ENCODE measurements at places on chromosomes 13 and 19.

- H3K27me3 ChIP-seq, result no peaks in the 10 kb centered on the region
- H3K4me3 ChIP-seq, result no peak overlapping the region
- H3K4me1 ChIP-seq, result peaks cover under 1% of the 10 kb centered on the region
- H3K27ac ChIP-seq, result no peak overlapping the region
- no peak for DNase-seq
- H3K36me3 ChIP-seq, result no peaks in the 10 kb centered on the region
Measured at GRCh38 chr13:26909477-26909876, 148.9 kb upstream of the GPR12 start.

DNA sequence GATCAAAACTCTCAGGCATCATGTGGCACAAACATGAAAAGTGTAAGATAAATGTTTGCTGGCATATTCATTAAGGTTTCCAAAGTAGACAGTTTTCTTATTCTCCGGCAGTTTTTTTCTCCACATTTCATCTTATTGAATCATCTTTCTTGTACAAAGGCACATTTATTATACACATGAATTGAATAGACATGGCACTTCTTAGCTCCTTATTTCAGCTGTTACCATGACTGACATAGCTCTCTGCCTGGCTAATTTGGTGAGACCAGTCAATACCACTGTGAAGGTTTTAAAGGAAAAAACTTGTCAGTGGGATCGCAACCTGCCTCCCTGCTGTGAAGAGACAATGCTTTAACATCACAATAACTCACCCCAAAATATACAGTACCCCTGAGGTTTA, 285.0 kb upstream of the PCDH20 start:
- DNase-seq, result no peak
- no peaks in the 10 kb centered on the region for H3K4me1 ChIP-seq
- no peak overlapping the region for H3K27ac ChIP-seq
- H3K27me3 ChIP-seq, result no peaks in the 10 kb centered on the region
- H3K4me3 ChIP-seq, result no peak overlapping the region
- peaks cover 16% of the 10 kb centered on the region for H3K36me3 ChIP-seq

- peaks cover 13% of the 10 kb centered on the region for H3K4me1 ChIP-seq
- peaks cover 13% of the 10 kb centered on the region for H3K27me3 ChIP-seq
- no peaks in the 10 kb centered on the region for H3K36me3 ChIP-seq
- H3K27ac ChIP-seq, result no peak overlapping the region
Measured at GRCh38 chr19:39199025-39199424, 2.3 kb downstream of the NCCRP1 start.

GRCh38 chr13:98480915-98481877, 95.7 kb downstream of the STK24 start:
- H3K36me3 ChIP-seq, result no peaks in the 10 kb centered on the region
- H3K4me3 ChIP-seq, result peak overlapping the region; percentile 67
- H3K4me1 ChIP-seq, result peaks cover 74% of the 10 kb centered on the region
- H3K27me3 ChIP-seq, result peaks cover 14% of the 10 kb centered on the region
- peak; percentile 44 for DNase-seq

- DNase-seq, result no peak
- no peak overlapping the region for H3K4me3 ChIP-seq
- no peak overlapping the region for H3K27ac ChIP-seq
- H3K36me3 ChIP-seq, result no peaks in the 10 kb centered on the region
- no peaks in the 10 kb centered on the region for H3K27me3 ChIP-seq
- H3K4me1 ChIP-seq, result no peaks in the 10 kb centered on the region
Measured at GRCh38 chr13:40254394-40254793, 412.0 kb downstream of the FOXO1 start.

- peak within 1 kb of the TSS; percentile 77 for H3K27ac ChIP-seq
- peaks cover 19% of the 10 kb centered on the region for H3K4me1 ChIP-seq
- peak within 1 kb of the TSS; percentile 96 for H3K4me3 ChIP-seq
- no peaks in the 10 kb centered on the region for H3K36me3 ChIP-seq
- peaks cover 18% of the 10 kb centered on the region for H3K27me3 ChIP-seq
- DNase-seq, result peak; percentile 62
Measured at GRCh38 chr13:110306960-110307766, at the start of the genes COL4A1 and COL4A2. TSS of gene COL4A1 (minus strand) at chr13:110307157. CDS start at chr13:110307027, 130 bp downstream. TSS of gene COL4A2 (plus strand) at chr13:110307284. CDS start at chr13:110307904, 620 bp downstream.

- peaks cover 4% of the 10 kb centered on the region for H3K27me3 ChIP-seq
- no peak for DNase-seq
- no peak overlapping the region for H3K4me3 ChIP-seq
Measured at GRCh38 chr19:34645551-34645950, 31.4 kb downstream of the SCGB2B2 start.

- no peak for DNase-seq
- H3K27ac ChIP-seq, result no peak overlapping the region
- H3K27me3 ChIP-seq, result peaks cover 7% of the 10 kb centered on the region
- H3K4me3 ChIP-seq, result no peak overlapping the region
Measured at GRCh38 chr19:4714016-4714415, 9.6 kb downstream of the DPP9 start.

- H3K27me3 ChIP-seq, result peaks cover 2% of the 10 kb centered on the region
- H3K4me3 ChIP-seq, result no peak overlapping the region
- peaks cover 3% of the 10 kb centered on the region for H3K4me1 ChIP-seq
- no peak overlapping the region for H3K27ac ChIP-seq
- no peak for DNase-seq
- no peaks in the 10 kb centered on the region for H3K36me3 ChIP-seq
Measured at GRCh38 chr13:99871249-99871898, 100.2 kb downstream of the ZIC5 start.

DNA sequence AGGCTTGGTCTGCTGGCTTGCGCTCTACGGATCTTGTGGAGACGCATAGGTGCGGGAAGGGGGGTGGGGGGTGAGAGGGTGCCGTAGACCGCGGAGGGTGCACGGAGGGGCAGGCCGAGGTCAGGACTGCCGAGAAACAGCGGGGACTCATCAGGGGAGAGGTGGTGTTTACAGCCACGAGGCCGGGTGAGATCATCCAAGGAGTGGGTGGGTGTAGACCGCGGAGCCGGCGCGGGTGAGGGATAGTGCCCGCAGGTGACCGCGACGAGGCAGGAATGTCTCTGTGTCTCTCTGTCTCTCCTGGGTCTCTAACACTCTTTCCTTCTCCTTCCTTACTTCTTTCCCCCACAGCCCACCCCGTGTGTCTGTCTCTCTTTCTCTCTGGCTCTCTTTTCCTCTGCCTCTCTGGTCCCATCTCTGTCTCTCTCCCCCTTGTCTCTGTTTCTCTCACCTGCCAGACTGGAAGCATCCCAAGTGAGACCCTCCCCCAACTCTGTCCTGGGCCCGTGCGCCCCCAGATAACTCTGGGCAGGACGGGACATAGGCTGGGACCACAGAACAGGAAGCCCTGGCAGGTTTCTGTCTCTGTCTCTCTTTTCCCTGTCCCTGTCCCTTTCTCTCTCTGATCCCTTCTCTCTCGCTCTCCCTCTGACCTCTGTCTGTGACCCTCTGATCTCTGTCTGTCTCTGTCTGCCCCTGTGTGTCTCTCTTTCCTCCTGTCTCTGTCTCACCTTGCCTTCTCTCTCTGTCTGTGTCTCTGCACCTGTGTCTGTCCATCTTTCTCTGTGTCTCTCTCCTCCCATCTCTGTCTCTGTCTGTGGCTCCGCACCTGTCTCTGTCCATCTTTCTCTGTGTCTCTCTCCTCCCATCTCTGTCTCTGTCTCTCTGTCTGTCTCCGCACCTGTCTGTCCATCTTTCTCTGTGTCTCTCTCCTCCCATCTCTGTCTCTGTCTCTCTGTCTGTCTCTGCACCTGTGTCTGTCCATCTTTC, 1.8 kb upstream of the KLK4 start:
- H3K4me3 ChIP-seq, result no peak overlapping the region
- peaks cover 17% of the 10 kb centered on the region for H3K27me3 ChIP-seq
- no peaks in the 10 kb centered on the region for H3K4me1 ChIP-seq
- no peak for DNase-seq
- no peaks in the 10 kb centered on the region for H3K36me3 ChIP-seq

DNA sequence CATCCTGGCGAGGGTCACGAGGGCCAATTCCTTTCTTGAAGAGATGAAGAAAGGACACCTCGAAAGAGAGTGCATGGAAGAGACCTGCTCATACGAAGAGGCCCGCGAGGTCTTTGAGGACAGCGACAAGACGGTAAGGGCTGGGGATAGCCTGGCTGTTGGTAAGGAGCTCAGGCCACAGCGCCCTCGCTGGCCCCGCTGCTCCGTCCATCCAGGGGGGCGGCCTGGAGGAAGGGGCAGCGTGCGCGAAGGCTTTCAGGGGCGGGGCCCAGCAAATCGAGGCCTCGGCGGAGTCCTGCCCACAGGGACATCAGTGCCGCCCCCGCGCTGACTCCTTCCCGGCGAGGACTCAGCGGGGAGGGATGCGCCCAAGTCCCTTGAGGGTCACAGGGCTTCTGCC, 6.9 kb downstream of the F10 start:
- H3K36me3 ChIP-seq, result no peaks in the 10 kb centered on the region
- H3K27me3 ChIP-seq, result peaks cover 4% of the 10 kb centered on the region
- H3K4me1 ChIP-seq, result no peaks in the 10 kb centered on the region
- peak; percentile 11 for DNase-seq
- no peak overlapping the region for H3K4me3 ChIP-seq

DNA sequence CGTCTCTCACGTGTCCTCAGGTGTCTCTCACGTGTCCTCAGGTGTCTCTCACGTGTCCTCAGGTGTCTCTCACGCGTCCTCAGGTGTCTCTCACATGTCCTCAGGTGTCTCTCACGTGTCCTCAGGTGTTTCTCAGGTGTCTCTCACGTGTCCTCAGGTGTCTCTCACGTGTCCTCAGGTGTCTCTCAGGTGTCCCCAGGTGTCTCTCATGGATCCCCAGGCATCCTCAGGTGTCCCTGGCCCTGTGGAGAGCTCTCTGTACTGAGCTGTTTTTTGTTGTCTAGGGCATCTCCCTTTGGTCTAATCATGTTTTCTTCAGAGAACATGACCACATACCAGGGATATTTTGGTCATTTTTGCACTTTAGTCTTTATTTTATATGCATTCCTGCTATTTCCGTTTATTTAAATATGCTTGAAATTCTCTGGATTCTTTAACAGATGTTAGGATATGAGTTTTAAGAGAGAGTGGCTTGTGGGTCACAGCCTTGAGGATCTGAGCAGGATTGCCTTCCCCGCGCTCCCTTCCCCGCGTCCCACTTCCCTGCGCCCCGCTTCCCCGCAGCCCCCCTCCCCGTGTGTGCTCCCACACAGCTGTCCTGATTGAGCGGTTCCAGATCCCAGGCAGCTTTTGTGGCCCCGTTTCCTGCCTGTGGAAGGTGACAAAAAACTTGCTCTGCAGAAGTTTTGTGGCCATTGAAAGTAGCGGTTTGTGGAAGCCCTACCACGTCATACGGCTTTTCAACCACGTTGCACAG, 31.9 kb downstream of the ATP4B start:
- H3K27ac ChIP-seq, result peak overlapping the region; percentile 76
- no peak overlapping the region for H3K4me3 ChIP-seq
- peaks cover 33% of the 10 kb centered on the region for H3K36me3 ChIP-seq
- DNase-seq, result peak; percentile 14

GRCh38 chr13:75072368-75072767, 409.6 kb downstream of the TBC1D4 start:
- H3K27ac ChIP-seq, result no peak overlapping the region
- H3K4me3 ChIP-seq, result no peak overlapping the region
- no peaks in the 10 kb centered on the region for H3K27me3 ChIP-seq
- no peak for DNase-seq
- no peaks in the 10 kb centered on the region for H3K36me3 ChIP-seq
- peaks cover 13% of the 10 kb centered on the region for H3K4me1 ChIP-seq

DNA sequence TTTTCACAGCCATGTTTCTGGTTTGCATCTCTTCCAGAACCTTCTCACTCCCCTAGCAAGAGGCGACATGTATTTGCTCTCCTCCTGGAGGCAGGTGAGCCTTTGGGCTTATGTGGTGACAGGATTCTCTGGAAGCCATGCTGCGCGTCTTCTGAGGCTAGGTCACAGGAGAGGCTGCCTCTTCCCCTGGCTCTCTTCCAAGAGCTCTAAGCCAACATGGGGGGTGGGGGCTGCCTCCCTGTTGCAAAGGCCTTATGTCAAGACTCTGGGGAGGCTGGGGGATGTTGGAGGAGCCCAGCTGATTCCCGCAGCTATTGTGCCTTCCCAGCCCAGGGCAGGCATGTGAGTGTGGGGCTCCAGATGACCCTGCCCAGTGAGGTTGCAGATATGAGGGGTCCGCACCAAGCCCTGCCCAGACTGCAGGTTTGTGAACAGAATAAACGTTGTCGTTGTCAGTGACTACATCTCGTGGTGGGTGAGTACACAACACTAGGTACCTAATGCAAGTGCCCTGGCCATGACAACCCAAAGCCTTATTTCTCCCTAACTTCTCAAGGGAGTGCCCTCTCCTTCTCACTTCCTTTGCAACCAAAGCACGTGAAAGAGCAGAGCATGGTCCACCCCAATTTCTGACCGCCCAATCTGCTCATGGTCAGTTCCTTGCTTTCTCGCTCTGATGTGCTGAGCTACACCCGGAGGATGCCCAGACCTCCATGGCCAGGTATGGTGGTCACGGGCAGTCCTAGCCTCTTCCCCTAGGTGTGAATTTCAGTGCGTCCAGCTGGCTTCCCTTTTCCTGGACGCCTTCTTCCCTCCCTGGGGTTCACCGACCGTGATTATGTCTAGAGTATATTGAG, 44.9 kb downstream of the TEX29 start:
- H3K27ac ChIP-seq, result no peak overlapping the region
- no peaks in the 10 kb centered on the region for H3K36me3 ChIP-seq
- no peak for DNase-seq
- H3K4me1 ChIP-seq, result no peaks in the 10 kb centered on the region
- no peak overlapping the region for H3K4me3 ChIP-seq
- peaks cover 1% of the 10 kb centered on the region for H3K27me3 ChIP-seq

GRCh38 chr19:56834564-56835375, 5.8 kb downstream of the PEG3 start:
- H3K27me3 ChIP-seq, result peaks cover 11% of the 10 kb centered on the region
- no peak overlapping the region for H3K27ac ChIP-seq
- H3K4me3 ChIP-seq, result no peak overlapping the region
- H3K4me1 ChIP-seq, result peaks cover 2% of the 10 kb centered on the region
- H3K36me3 ChIP-seq, result peaks cover 18% of the 10 kb centered on the region

DNA sequence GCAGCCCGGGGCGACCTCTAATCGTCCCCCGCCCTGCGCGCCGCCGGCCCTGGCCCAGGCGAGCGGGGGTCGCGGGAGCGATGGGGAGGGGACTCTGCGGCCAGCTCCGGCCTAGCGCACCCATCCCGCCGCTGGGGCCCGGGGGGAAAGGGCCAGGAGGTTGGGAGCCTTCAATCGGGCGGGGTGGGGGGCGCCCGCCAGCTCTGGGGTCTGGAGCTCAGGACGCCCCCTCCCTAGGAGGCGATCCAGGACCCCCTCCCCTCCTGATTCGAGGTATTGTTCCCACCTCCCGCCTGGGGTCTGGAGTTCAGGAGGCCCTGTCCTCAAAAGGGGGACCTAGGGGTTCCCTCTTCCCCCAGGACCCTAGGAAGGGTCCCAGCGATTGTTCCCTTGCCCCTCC, 430 bp downstream of the ZNF358 start:
- peaks cover 18% of the 10 kb centered on the region for H3K27me3 ChIP-seq
- DNase-seq, result peak; percentile 51
- peak overlapping the region; percentile 94 for H3K27ac ChIP-seq
- peak overlapping the region; percentile 93 for H3K4me3 ChIP-seq
- H3K36me3 ChIP-seq, result no peaks in the 10 kb centered on the region
- H3K4me1 ChIP-seq, result peaks cover 13% of the 10 kb centered on the region

DNA sequence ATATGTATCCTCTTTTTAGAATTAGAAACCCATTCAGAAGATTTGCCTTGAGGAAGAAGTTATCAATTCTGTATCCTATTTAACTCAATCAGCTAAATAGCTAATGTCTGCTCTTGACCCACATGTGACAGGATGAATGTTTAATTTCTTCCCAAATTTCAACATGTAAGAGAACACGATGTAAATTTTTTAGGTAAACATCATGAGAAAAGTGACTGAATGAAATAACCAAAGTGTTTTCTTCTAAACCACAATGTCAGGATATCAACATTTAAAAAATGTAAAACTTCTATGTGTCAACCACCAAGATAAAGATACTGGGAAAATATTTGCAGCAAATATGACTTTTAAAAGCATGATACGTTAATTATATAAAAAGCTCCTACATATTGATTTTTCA, 302.4 kb downstream of the DCT start:
- no peak for DNase-seq
- no peaks in the 10 kb centered on the region for H3K36me3 ChIP-seq

GRCh38 chr13:45748941-45749759, 47.0 kb downstream of the CBY2 start:
- H3K36me3 ChIP-seq, result no peaks in the 10 kb centered on the region
- peaks cover 3% of the 10 kb centered on the region for H3K27me3 ChIP-seq
- no peaks in the 10 kb centered on the region for H3K4me1 ChIP-seq
- no peak overlapping the region for H3K4me3 ChIP-seq
